ENCODE measurements at places on chromosomes 13 and 19.

GRCh38 chr19:7930765-7931164, 4.8 kb upstream of the CTXN1 start:
- no peak for ATAC-seq

- no peak for ATAC-seq
These were observed 633 bp downstream of the MYH14 start for GRCh38 chr19:50204081-50204428.

DNA sequence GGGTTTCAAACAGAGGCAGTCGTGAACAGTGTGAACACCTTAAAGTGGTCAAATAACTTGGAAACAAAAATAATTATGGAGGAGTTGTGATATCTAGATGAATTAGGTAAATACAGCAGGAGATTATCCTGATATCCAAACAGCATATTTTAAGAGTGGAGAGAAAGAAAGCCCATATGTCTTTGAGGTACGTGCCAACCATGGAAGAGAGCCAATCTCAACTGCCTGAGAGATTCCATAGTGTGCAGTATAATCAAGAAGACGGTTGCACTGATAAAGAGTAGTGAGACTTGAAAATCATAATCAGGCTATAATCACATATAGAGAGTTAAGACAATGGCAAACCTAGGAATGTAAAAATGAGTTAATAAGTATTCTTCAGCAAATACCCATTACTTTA, 472.8 kb upstream of the SLITRK5 start:
- no peak for ATAC-seq

- ATAC-seq = peak; percentile 8
These were observed 6.4 kb downstream of the LTBP4 start for GRCh38 chr19:40607311-40608239.

DNA sequence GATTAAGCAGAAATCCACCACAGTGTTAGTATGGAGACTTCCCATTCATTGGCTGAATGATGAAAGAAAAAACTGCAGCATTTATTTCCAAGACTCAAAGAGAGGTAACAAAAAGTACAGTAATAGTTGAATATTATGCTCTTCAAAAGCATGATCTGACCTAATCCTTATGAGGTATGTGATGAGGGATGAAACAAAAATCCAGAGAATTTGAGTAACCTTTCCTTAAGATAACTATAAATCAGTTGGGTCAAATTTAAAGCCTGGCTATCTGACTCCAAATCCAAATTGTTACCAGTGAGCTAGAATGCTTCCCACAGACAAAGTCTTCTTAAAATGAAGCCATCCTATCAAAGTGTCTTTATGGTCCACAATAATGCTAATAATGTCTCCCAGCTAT, 38.1 kb downstream of the NUFIP1 start:
- no peak for ATAC-seq

GRCh38 chr19:12092065-12092867, 27.7 kb downstream of the ZNF844 start:
- ATAC-seq = peak; percentile 86

- ATAC-seq = no peak
These were observed 57.4 kb downstream of the KCNRG start for GRCh38 chr13:50072676-50073075.

- peak; percentile 76 for ATAC-seq
These were observed 144.4 kb downstream of the DIAPH3 start for GRCh38 chr13:60019119-60019993.

GRCh38 chr13:90246687-90247345, 1100.7 kb upstream of the MIR17HG start:
- no peak for ATAC-seq

DNA sequence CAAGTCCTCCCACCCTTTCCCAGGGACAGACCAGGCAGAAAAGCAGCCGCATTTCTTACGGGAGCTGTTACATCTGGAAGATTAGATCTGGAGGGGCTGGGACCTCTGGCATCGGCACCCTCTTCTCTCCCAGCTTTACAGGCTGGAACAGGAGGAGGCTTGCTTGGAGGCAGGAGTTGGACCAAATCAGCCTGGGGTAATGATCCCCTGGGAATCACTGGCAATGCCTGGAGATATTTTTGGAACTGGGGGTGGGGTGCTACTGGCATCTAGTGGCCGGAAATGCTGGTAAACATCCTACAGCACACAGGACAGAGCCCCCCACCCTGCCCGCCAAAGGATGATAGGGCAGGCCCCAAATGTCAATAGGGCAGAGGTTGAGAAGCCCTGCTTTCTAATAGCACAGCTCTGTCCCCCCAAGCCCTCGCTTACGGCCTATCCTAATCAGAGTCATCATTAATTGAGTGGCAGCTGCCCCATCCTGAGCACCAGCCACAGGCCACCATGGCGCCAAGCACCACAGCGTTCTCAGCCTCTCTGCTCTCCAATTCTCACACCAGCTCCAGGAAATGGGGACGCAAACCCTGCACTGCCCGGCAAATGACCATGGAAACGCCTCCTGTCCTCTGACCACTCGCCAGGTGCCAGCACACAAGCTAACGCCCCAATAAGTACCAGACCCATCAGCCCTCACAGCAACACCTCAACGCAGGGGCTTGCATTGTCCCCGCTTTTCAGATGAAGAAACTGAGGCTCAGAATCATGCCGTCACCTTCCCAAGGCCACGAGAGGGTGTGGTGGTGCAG, 20.6 kb downstream of the LRRC4B start:
- no peak for ATAC-seq

DNA sequence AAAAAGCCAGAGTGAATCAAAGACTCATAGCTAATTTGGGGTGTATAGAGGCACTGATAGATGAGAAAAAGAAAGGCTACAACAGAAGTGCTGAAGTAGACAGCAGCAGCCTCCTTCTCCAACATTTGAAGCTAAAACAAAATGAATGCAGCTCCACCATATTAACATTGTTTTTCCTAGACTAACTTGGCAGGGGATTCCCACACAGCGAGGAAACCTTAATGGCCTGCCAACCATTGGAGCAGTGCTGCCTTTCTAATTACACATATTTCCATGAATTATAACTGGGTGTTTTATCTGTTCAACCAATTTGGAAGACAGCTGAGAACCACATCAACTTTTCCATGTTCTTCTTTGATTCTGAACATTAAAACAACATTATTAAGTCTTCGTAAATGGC, 478.6 kb downstream of the LIG4 start:
- ATAC-seq = no peak

GRCh38 chr19:17234911-17235299, 8.9 kb downstream of the OCEL1 start:
- peak; percentile 60 for ATAC-seq

DNA sequence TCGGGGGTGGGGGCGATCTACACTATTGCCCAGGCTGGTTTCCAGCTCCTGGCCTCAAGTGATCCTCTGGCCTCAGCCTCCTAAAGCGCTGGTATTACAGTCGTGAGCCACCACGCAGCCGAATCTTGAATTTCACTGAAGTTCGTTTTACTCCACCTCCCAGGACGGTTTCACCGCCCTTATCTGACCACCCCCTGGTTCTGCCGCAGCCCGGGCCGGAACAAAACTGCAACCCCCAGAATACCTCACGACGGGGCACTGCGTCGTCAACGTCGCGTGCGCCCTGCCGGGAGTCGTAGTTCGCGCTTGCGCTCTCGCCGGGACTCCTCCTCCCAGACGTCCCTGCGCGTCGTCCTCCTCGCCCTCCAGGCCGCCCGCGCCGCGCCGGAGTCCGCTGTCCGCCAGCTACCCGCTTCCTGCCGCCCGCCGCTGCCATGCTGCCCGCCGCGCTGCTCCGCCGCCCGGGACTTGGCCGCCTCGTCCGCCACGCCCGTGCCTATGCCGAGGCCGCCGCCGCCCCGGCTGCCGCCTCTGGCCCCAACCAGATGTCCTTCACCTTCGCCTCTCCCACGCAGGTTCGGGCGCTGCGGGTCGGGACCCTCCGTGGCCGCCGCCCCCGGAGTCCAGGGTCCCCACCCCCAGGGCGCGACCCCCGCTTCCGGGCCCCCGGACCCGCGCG, at the start of gene ATP5F1D:
Gene ATP5F1D, plus strand, starts transcription at position 335 of the 679 bp plus-strand sequence. Its CDS starts 100 bp downstream, at position 435.
- peak; percentile 58 for ATAC-seq

GRCh38 chr19:38743394-38744297, 628 bp downstream of the CAPN12 start:
- ATAC-seq = no peak

DNA sequence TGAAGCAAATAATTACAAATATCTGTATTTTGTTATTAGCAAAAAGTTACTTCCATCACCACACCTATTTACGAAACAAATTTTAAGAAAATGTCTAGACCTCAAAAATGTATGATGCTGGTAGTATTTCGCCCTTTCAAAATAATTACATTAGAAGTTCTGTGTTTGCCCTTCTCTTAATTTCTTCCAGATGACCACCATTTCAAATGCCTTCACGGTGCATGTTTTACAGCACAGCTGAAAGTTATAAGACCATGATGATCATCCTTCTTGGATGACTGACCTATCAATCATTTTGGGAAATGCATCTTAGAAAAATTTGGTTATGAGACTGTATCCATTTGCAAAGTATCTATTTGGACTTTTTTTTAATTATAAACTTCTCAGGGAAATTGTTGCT, 390.8 kb downstream of the SLITRK6 start:
- ATAC-seq = no peak

- peak; percentile 35 for ATAC-seq
These were observed 17.9 kb upstream of the ZNF175 start for GRCh38 chr19:51552996-51553725.

- peak; percentile 9 for ATAC-seq
These were observed 646 bp downstream of the TMEM161A start for GRCh38 chr19:19137556-19138108.

- ATAC-seq = no peak
These were observed 32.9 kb upstream of the POU2F2 start for GRCh38 chr19:42165146-42165545.
